ENCODE measurements at places on chromosomes 3 and 15. TPM values are rescaled to one million over a fixed set of nuclear protein-coding genes. Genes with fewer than 3 reads are reported as not detected.

Gene CSPG4
- 73.2 TPM for total RNA-seq

Gene IL16
- total RNA-seq = 0.42 TPM

Gene PIF1
- total RNA-seq = 9.5 TPM

Gene ATP13A5
- 0.49 TPM for total RNA-seq

Gene CLRN1
- total RNA-seq = not detected

Gene KCNAB1
- 0.42 TPM for total RNA-seq

Gene REC114
- total RNA-seq = not detected

Gene SPTSSB
- 7.5 TPM for total RNA-seq

Gene TP63
- total RNA-seq = 77.4 TPM

Gene DUSP7
- 66.7 TPM for total RNA-seq

Gene GRAMD2A
- 10.2 TPM for total RNA-seq

Gene SMCO1
- total RNA-seq = not detected

Gene C3orf80
- not detected for total RNA-seq

Gene PLA2G4F
- 3.5 TPM for total RNA-seq

Gene PLOD2
- 44.8 TPM for total RNA-seq

Gene RNF13
- total RNA-seq = 36.5 TPM

Gene FRMD4B
- total RNA-seq = 18.3 TPM

Gene ARGFX
- total RNA-seq = not detected

Gene PLA2G4E
- 5.1 TPM for total RNA-seq

Gene TRPC1
- total RNA-seq = 2.5 TPM

Gene IQCF5
- not detected for total RNA-seq

Gene SH2D7
- not detected for total RNA-seq

Gene FILIP1L
- 3.8 TPM for total RNA-seq

Gene PRICKLE2
- 9.2 TPM for total RNA-seq
